Fibroblast of skin of scalp (primary cell): ENCODE measurements at places on chromosomes 3 and 15.

DNA sequence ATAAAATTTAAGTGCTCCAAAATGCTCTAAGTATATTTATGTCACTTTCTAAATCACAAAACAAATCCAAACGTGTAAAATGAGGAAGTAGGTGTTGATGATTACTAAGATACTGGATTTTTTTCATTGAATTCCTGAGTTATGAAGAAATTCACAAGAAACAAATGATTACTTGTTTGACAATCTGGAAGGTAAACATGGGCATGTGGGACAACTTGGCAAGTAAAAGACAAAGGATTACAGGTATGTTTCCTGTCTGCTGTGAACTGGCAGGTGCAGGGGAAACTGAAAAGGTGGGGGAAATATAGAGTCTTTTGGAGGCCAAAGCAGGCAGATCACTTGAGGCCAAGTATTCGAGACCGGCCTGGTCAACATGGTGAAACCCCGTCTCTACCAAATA, 252.7 kb upstream of the AZI2 start:
- no peak for DNase-seq

DNA sequence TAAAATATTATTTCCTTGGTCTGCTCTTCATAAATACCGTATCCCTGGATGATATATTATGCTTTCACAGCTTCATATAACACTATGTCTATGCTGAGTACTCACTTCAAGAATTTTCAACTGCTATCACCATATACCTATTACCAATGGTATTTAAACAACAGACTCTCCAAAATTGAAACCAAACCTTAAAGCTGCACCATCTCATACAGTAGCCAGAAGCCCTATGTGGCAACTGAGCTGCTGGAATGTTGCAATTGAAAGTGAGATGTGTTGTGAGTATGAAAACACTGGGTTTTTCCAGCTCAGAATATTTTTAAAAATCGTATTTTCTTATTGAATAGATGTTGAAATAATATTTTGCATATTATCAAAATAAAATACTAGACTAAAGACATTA, 130.1 kb upstream of the GOLGA6L6 start:
- DNase-seq: no peak

GRCh38 chr3:70999730-71000129, 583.8 kb downstream of the FOXP1 start:
- peak; percentile 77 for DNase-seq

- no peak for DNase-seq
These were observed 4.9 kb upstream of the KNSTRN start for GRCh38 chr15:40377606-40378005.

DNA sequence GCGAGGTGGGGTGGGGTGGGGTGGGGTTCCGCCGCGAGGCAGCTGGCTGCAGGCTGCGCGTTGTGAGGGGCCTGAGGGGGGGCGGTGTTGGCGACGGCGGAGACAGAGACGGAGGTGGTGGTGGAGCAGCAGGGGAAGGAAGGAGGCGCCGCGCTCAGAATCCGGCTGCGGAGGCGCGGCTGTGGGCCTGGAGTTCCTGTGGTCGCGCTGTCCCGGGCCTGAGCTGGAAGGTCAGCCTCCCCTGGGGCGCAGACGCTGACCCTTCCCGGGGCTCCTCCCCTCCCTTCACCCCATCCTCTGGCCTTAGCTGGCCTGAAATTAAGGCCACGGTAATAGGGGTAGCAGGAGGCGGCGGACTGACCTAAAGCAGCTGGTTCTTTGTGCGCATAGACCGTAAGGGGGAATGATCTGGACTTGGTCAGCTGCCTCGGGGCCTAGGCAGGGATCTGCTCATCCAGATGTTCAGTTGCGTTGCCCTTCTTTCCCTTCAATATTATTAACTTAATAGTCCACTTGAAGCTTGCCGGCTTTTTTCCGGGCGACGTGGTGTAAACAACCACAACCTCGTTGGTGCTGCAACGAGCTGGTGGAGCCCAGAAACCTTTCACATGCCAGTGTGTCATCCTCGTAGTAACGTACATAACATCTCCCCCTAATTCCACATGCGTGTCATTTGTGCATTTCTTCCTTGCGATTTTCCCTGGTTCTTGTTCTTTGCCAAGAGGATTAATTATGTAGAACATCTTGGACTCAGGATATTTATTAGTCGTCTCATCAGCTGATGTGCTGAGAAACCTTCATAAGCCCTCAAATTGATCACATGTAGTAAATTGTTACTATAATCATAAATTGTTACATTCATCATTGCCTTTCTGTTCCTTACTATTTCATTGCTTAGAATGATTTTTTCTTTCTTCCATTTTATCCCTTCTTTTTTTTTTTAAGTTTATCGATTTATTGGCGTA, 626 bp downstream of the SEC62 start:
- DNase-seq: peak; percentile 25

- DNase-seq: peak; percentile 46
These were observed 39.0 kb upstream of the MYO5C start for GRCh38 chr15:52334491-52335160.

- DNase-seq: peak; percentile 57
These were observed 440.8 kb upstream of the GBE1 start for GRCh38 chr3:82202269-82202668.

- peak; percentile 15 for DNase-seq
These were observed 178.8 kb downstream of the NSMCE3 start for GRCh38 chr15:29090617-29091466.

- no peak for DNase-seq
These were observed 21.8 kb downstream of the FLNB start for GRCh38 chr3:58029842-58030584.
